ENCODE measurements at places on chromosomes 16 and 17. TPM values are rescaled to one million over a fixed set of nuclear protein-coding genes. Genes with fewer than 3 reads are reported as not detected.

DNA sequence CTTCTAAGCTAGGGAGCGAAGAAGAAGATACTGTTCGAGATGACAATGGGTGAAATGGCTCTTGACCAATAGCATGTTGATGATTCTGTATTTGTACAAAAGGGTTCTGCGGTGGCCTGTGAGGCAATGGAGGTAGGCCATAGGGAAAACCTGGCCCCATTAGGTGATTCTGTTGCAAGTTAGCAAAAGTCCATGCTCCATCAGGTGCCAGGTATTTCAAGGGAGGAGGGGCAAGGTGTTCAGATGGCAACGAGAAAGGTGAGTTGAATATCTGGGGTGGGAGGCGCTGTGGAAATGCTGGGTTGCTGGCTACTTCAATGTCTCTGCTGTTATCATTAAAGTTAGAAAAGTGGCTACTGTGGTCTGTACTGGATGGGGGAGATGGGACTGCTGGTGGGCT is 62.8 kb downstream of the CACNG1 start:
- H3K27ac ChIP-seq: no peak overlapping the region
- DNase-seq: no peak
- peaks cover 13% of the 10 kb centered on the region for H3K36me3 ChIP-seq
- H3K4me1 ChIP-seq: no peaks in the 10 kb centered on the region

Gene WWP2
- total RNA-seq: 47.5 TPM

GRCh38 chr17:1590029-1590746 is 27.6 kb upstream of the PITPNA start:
- H3K4me3 ChIP-seq: no peak overlapping the region
- no peak overlapping the region for H3K27ac ChIP-seq
- no peaks in the 10 kb centered on the region for H3K27me3 ChIP-seq
- no peaks in the 10 kb centered on the region for H3K4me1 ChIP-seq
- peak; percentile 66 for DNase-seq
- no peaks in the 10 kb centered on the region for H3K36me3 ChIP-seq

Gene C16orf86
- 0.66 TPM for total RNA-seq

GRCh38 chr16:67188323-67188722 is 1.6 kb downstream of the EXOC3L1 start:
- no peak for DNase-seq
- H3K4me3 ChIP-seq: no peak overlapping the region
- H3K27ac ChIP-seq: no peak overlapping the region

Gene ZACN
- total RNA-seq: 0.34 TPM

Gene CTRB1
- total RNA-seq: not detected

Gene CD300E
- not detected for total RNA-seq

- no peaks in the 10 kb centered on the region for H3K4me1 ChIP-seq
- H3K4me3 ChIP-seq: no peak overlapping the region
- no peak for DNase-seq
Measured at GRCh38 chr17:34391241-34391640, 28.2 kb upstream of the CCL1 start.

Gene CCL7
- total RNA-seq: not detected

DNA sequence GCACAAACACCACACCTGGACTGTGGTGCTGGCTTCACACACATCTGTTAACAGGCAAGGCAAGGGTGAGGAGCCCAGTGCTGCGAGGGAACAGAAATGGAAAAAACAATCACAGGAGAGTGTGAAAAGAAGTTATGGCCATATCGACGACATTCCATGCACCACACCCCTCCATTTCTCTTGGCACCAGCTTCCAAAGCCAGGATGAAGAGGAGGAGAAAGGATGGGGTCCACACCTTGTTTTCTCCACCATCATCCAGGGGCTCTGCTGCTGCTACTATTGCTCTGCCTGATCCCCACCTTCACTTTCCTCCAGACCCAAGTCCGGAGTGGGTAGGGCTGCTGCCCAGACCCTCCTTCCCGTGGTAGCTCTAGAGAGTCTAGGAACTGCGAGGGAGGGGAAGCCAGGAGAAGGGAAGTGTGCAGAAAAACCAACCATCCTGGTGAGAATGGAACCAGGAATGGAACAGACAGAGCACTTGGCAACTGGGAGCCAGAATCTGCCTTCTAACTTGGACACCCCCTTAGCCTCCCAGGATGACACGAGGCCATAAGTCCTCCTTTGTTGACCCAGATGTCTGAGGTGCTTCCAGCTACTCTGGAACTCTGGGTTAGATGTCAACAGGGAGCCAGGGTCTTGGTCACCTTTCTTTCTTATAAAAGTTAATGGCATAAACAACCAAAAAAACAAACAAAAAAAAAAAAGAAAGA is 1.2 kb upstream of the PROCA1 start:
- H3K36me3 ChIP-seq: peaks cover 40% of the 10 kb centered on the region
- H3K27ac ChIP-seq: no peak overlapping the region
- no peak overlapping the region for H3K4me3 ChIP-seq
- DNase-seq: no peak
- no peaks in the 10 kb centered on the region for H3K27me3 ChIP-seq
- peaks cover 1% of the 10 kb centered on the region for H3K4me1 ChIP-seq

Gene OR1F1
- 0.40 TPM for total RNA-seq

Gene C16orf46
- not detected for total RNA-seq

Gene ZFPM1
- total RNA-seq: 3.1 TPM

GRCh38 chr16:30068750-30069610 is 3.4 kb downstream of the ALDOA start:
- peak overlapping the region; percentile 40 for H3K4me3 ChIP-seq
- H3K27ac ChIP-seq: peak overlapping the region; percentile 67
- H3K4me1 ChIP-seq: peaks cover 31% of the 10 kb centered on the region
- peak; percentile 70 for DNase-seq
- H3K27me3 ChIP-seq: no peaks in the 10 kb centered on the region

Gene JUP
- total RNA-seq: 705 TPM

Gene STARD3
- total RNA-seq: 2,697 TPM

All from Calu3 (cell line).